NCI-H345 (cell line): ENCODE measurements at places on chromosomes 6 and 20.

DNA sequence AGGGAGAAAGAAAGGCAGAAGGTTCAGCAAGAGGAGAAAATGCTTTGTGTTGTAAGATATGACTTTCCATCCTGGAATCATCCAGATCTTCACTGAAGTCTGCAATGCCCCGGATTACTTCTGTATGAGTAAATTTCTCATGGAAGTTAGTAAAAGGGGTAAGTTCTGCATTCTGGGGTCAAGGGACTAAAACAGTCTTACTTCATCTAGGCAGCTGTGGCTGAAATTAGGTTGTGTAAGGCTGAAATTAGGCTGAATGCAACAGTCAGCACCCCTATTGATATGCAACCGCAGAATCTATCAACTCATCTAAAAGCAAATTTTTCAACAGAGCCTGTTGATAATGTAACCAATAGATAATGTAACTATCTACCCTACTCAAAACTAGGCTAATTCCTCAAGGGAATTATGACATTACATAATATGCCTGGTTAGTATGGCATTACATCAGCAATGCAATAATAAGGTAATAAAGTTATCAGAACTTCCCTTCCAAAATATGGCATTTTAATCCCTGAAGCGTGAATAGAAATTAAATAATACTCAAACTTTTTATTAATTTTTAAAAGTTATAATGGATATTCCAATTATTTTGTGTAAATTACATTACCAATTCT is 671.7 kb upstream of the CITED2 start:
- DNase-seq = no peak

DNA sequence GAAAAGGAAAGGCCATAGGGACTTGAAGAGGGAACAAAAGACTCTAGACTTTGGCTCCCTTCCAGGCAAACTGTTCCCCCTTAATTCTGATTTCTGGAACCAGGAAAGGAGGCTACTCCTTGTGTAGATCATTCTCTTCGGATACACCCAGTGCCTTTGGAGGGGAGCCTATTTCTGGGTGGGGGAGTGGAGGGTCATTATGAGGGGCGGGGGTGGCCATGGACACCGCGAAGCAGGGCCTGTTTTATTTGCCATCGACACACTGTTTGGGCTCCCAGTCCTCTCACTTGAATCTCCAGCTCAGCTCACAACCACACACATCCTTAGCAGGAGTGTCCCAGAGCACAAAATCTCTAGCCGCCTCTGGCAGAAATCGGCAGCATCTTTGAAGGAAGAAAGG is 132.3 kb downstream of the PXDC1 start:
- no peak for DNase-seq

- DNase-seq = no peak
Observed at GRCh38 chr6:49004801-49005200, 458.3 kb downstream of the MMUT start.

- DNase-seq = no peak
Observed at GRCh38 chr6:161137839-161138542, 135.9 kb downstream of the AGPAT4 start.

DNA sequence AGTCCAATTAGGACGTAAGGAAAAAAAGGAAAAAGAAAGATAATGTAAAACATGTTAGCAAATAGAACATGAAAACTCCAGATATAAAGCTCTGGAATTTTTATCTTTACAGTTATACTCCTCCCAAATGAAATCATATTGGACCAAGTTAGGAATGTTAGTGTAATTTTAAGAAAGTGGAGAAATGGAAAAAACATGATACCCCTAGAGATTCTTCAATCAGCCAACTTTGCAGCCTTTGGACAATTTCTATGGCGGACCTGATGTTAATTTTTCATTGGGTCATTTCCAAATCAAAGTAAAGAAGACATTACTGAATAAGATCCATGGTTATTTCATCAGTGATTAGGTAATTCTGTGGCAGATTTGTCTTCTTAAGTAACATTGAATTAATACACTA is 748.7 kb downstream of the RFPL4B start:
- DNase-seq = no peak

- DNase-seq = peak; percentile 74
Observed at GRCh38 chr6:112979830-112980229, 632.7 kb downstream of the RFPL4B start.
